ENCODE measurements at places on chromosomes 1 and 21.

GRCh38 chr1:200998323-200998722 is 25.2 kb downstream of the KIF21B start:
- DNase-seq = no peak

GRCh38 chr1:62198781-62199125 is 4.1 kb downstream of the L1TD1 start:
- DNase-seq = no peak

DNA sequence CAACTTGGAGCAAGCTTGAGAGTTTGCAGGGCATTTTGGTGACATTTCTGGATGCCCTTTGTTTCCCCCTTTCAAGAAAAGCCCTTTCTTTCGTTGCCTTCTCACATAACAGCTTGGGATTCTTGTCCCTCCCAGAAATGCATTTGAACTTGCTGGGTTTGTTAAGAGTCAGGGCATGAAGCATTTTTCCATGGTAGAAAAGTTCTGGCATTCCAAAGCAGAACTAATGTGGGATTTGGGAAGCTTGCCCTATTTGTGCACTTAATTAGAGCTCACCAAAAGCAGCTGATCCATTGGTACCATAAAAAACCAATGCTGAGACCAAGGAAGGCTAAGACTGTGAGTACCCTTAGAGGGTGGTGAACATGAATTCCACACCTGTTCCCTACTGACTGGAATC is 99.8 kb upstream of the HOOK1 start:
- DNase-seq = no peak

DNA sequence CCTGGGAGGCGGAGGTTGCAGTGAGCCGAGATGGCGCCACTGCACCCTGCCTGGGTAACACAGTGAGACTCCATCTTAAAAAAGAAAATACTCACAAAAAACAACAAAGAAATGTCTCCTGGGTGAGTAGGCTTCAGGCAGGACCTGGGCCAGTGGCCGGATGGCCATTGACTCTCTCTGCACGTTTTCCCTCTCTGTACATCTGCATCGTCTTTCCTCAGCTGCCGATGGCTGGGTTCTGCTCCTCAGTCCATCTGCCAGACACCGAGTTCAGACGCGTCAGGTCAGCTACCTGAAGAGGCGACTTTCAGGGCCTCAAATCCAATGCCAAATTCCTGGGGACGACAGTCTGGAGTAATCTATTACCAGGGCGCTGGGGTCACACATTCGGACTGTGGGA is 199.3 kb downstream of the CAMTA1 start:
- no peak for DNase-seq

DNA sequence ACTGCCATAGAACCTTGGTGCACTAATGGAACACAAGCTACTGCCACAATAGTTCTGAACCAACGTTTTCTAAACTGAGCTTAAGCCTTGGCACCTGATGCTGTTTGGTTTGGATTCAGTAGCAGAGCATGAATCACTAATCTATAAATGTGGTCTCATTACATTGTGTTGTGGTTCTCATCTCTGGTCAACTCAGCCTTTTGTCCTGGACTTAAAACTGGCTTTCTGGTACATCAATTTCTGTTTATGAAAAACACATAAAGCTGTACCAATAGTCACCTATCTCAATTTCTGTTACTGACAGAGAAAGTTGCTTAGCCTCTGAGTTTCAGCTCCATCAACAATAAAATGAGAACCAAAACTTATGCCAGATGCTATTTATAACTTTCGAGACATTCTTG is 197.5 kb upstream of the KIAA0040 start:
- DNase-seq = no peak

DNA sequence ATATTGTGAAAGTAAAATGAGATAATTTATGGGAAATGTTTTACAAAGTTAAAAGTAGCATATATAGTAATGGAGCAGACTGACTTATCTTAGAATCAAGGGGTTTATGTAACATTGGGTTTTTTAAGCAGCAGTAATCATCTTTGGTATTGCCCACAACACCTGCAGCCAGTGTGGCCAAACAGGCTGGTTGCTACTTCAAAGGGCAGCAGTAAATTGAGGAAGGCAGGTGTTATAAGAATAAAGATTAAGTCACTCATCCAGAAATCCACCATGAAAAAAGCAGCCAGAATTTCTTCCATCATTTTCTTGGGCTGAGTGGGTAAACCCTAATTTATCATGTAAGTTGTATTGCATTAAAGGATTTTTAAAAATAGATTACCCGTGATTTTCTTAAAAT is 16.7 kb downstream of the DYNLT5 start:
- no peak for DNase-seq

- DNase-seq = no peak
These were observed 776.5 kb downstream of the KCNT2 start for GRCh38 chr1:195831789-195832188.

GRCh38 chr1:182205351-182206022 is 144.0 kb upstream of the ZNF648 start:
- no peak for DNase-seq

DNA sequence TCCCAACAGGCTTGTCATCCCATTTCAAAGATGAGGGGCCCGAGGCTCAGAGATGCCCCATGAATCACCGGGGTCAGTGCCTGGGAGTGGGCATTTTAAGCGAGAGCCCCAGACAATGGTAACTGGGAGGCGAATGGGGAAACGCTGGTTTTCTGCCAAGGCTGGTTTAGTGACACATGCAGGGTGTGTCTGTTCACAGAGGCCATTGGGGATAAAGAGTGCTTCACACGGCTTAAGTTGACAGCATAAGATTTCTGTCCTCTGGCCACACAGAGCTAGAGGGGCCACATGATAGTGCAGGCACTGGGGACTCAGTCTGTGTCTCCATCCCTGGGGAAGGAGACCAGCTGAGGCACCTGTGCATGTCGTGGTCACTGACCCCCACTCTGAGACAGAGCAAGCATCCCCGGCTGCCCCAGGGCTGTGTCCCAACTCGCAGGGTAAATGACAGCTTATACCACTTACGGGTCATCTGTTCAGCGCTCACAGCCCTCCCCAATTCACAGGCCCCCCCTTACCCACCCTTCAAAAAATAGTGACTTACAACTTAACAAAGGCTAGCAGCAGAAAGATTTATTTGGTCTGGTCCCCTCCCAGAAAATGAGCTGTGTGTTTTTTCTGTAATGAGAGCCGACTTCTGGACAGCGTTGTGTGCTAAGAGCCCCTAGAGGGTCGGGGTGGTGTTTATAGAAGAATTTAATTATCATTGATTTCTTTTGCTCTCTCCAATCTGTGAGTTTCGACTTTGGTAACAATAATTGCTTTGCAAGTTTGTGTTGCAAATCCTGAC is 34.9 kb upstream of the ARHGEF16 start:
- DNase-seq = no peak

- no peak for DNase-seq
These were observed 49.1 kb downstream of the TRABD2B start for GRCh38 chr1:47948126-47948525.

GRCh38 chr1:223140611-223141405 is 2.2 kb downstream of the TLR5 start:
- DNase-seq = no peak

DNA sequence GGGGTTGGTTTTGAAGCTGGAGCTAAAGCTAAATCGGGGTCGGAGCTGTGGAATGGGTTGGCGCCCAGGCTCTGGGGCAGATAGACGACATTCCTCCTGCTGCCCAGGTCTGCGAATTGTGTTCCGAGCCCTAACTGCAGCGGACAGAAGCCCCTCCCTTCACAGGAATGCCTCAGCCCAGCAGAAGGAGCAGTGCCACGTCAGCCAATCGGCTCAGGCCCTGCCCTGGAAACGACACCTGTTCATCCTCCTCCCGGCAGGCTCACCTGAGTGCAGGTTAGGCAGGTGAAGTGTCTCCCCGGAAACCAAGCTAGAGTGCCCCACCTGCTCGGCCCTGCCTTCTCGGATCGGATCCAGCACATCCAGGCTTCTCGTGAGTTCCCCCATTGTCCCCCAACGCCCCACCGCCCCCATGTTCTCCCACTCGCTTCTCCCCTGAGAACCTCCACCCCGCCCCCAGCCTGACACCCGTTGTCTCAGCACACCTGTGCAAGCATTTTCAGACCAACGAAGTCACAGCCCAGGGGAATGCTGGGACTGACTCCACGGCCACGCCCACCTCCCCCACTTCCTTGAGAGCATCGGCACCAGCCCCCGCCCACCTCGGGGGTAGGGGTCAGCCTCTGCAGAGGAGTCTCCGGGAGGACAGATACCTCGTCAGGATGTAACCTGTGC is 775 bp downstream of the TMEM125 start:
- DNase-seq = peak; percentile 34

DNA sequence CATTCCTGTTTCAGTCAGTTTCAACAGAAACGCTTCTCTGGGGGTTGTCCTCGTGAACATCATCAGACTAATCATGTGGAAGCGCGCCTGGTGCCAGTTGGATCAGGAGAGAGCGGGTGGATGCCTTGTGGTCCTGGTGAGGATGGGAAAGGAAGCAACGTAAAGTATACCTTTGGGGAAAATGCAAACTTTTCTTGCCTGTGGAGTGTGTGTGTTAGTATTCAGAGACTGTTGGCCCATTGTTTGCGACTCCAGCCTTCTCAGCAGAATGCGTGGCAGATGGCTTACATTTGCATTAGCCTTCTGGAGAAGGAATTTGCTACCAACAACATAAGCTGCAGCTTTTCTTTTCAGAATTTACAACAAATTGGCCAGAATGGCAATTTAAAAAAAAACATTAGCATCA is 173.9 kb downstream of the RWDD3 start:
- no peak for DNase-seq

DNA sequence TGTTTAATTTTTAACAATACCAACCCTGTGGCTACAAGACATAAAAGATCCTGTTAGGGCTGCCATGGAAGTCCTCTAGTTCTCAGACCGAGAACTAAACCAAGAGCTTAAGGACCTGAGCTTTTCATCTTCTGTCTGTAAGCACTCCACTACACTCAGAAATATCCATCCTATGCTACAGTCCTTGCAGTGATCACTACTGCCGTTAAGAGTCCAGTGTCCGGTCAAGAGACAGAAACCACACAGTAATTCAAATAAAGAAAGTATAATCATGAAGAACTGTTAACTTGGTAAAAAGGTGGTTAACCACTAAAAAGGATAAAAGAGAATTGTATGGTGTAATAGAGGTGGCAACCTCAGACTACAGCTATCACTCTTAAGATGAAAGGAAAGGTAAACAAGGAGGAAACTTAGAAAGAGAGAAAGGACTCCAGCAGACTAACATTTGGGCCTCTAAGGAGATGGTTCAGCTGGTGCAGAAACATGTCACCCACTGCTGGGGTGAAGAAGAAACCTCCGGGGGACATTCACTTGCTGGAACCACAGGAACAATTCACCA is 22.1 kb upstream of the PRDX6 start:
- DNase-seq = no peak

GRCh38 chr1:156104861-156105832 is 9.4 kb upstream of the LMNA start:
- DNase-seq = no peak

DNA sequence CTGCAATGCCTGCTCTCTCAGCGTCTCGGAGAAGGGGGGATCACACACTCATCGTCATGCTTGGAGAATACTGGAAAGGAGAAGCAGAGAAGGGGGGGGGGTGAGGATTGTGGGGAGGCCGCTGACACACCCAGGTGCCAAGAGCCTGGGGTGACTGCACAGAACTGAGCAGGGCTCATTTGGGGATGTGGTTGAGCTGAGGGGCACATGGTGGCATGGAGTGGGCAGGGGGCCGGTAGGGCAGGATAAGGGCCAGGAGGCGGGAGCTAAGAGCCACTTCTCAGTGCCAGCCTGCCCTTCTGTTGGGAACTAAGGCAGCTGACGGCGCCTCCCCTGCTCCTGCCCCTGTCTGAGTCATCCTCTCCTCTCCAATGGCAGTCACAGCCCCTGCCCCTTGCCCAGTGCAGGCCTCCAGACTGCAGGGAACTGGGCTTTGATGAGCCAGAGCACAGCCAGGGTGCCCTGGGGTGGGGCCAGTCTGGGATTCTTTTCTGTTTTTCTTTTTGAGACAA is 27.2 kb downstream of the MRPL37 start:
- DNase-seq = peak; percentile 28

DNA sequence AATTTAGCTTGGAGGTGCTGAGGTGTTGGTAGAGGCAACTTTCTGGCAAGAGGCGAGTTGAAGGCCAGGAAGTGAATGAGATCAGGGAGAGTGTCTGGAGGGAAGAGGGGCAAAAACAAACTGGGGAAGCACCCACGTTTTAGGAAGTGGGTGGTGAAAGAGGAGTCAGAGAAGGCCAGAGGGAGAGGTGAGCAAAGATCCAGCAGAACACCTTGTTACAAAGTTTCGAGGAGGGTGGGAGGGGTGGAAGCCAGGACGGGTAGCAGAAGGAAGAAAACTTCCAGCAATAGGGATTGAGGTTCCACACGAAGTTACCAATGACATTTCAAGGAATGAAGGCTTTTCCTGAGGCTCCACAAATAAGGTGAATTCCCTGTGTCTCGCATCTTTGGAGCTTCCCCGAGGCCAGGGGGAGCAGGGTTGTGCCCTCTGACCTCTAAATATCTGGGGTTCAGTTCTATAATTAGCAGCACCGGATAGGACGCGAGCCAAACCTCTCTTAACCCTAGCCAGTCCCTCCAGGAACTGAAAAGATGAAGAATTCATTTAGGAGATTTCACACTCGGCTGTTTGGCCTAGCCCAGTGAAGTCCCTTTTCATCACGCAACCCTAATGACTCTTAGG is 578 bp upstream of the SESN2 start:
- DNase-seq = no peak

DNA sequence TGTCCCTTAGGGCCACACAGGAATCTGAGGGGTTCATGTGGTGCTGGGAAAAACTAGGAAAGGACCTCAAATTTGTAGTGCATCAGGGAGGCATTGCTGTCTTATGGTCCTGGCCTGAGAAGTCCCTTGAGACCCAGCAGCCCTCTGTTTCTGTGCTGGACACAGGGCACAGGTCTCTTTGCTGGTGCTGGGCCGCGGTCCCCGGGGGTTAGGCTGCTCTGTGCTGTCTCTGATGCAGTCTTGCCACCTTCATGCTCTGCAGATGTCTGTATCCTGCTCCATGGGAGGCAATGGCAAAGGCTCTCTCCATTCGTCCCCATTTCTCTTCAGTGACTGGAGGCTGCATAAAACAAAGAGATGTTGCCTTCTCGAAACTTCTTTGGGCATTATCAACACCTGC is 13.0 kb downstream of the EDARADD start:
- DNase-seq = no peak

- DNase-seq = peak; percentile 87
These were observed 109.6 kb downstream of the KCNN3 start for GRCh38 chr1:154760469-154760933.

- peak; percentile 55 for DNase-seq
These were observed 5.1 kb downstream of the NT5C1A start for GRCh38 chr1:39666772-39667171.

DNA sequence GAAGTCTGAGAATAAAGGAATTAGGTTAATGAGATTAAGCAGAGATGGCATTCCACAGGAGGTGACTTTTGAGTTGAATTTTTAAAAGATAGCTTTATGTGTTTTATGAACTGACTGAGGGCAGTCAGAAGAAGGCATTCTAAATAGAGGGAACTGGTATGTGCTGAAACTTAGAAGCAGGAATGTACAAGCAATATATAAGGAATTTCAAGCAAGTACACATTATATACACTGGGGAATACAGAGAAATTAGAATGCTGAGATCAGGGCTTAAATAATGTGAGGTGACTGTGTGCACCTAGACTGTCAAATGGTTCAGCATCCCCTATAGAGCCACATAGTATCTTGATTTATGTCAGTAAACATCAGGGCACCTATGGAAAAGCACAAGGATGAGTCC is 19.3 kb downstream of the WNT2B start:
- DNase-seq = no peak

- DNase-seq = no peak
These were observed 50.1 kb upstream of the CACYBP start for GRCh38 chr1:174949645-174950044.
